ENCODE measurements at places on chromosomes 7 and 10.

GRCh38 chr7:27096768-27097514, 1.1 kb upstream of the HOXA1 start:
- DNase-seq = no peak

GRCh38 chr10:3077940-3078630, 10.7 kb downstream of the PFKP start:
- DNase-seq = no peak

- DNase-seq = peak; percentile 2
These were observed 951 bp downstream of the ZNF25 start for GRCh38 chr10:37975401-37975991.

DNA sequence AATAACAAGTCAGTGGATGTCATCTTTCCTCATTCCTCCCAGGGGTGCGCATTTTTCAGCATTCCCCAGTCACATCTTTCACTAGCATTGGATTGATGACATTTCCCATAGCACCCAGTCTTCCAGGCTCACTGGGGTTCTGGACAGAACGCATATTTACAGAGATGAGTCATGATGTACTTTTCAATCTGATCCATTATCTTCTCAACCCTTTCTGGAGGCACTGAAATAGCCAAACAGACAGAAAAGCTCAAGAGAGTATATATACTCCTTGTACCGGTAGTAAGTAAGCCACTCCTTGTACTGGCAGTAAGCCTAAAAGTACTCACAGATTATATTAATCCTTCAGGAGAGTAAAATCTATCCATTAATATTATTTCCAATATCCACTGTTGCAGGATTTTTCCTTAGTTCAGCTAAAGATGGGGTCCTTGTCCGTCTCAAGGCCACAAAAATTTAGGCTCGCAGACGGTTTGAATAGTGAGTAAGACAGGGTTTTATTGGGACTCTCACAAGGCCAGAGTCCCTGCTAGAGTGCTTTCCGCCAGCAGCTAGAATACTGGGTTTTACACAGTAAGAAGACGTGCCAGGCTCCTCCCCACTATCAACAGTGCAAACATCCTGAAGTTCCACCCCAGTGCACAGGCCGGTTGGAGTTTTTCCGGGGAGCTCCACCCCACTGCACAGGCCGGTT, 60.8 kb downstream of the MDH2 start:
- DNase-seq = no peak

GRCh38 chr7:69920797-69921196, 322.5 kb downstream of the AUTS2 start:
- no peak for DNase-seq

- no peak for DNase-seq
These were observed 1104.2 kb upstream of the LRRN3 start for GRCh38 chr7:109986701-109987100.

DNA sequence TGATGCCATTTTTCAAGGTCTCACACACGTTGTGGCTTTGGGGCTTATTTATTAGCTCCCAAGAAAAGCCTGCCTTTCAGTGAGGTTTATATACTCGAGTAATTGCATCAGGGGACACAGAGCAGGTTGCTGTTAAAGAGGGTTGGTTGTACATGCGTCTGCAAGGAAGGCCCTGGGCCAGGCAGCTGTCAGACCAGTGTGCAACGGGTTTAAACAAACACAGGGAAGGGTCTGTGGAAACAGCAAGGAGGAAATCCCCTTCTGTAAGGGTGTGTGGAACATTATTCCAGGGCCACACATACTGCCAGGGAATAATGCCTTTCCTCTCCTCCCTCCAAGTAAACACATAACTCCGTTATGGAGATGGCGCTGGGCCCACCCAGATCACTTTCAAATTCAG, 1.7 kb upstream of the CHST15 start:
- no peak for DNase-seq

GRCh38 chr7:131586759-131587158, 30.3 kb upstream of the PODXL start:
- DNase-seq = no peak

GRCh38 chr10:25082276-25083204, 66.1 kb downstream of the THNSL1 start:
- no peak for DNase-seq

- DNase-seq = no peak
These were observed 143.5 kb upstream of the UNC5B start for GRCh38 chr10:71068861-71069271.

DNA sequence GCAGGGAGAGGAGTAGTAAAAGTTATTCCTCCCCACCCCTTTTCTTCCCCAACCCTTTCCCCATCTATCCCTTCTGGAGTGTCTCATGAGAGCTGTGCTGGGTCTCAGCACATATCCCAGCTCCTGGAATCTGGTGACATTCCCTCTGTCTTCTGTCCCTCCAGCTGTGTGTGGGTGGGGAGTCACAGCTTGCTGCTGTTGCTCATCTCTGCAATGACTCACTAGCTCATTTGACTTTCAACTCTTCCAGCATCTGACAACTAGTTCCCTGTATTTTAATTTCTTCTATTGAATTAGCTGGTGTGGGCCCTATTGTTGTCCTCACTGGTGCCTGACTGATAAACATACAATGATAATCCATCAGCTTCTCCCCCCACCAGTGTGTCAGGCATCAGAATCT, 198.9 kb upstream of the AUTS2 start:
- no peak for DNase-seq

DNA sequence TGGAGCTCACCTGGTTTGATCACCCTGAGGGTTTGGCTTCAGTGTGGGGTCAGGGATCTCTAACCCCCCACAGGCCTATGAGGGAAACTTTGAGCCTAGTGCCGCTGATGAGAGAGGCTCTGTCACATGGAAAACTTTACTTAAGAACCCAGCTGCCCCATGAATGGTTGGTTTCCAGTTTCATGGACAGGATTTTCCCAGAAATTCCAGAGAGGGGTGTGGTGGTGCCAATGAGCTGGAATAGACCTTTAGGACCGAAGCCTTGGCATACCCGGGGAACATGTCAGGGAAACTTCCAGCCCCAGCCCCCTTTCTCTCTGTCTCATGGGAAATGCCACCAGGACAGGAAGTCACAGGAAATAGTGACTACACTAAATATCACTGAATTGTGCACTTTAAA, 36.9 kb downstream of the AKR1B1 start:
- no peak for DNase-seq

DNA sequence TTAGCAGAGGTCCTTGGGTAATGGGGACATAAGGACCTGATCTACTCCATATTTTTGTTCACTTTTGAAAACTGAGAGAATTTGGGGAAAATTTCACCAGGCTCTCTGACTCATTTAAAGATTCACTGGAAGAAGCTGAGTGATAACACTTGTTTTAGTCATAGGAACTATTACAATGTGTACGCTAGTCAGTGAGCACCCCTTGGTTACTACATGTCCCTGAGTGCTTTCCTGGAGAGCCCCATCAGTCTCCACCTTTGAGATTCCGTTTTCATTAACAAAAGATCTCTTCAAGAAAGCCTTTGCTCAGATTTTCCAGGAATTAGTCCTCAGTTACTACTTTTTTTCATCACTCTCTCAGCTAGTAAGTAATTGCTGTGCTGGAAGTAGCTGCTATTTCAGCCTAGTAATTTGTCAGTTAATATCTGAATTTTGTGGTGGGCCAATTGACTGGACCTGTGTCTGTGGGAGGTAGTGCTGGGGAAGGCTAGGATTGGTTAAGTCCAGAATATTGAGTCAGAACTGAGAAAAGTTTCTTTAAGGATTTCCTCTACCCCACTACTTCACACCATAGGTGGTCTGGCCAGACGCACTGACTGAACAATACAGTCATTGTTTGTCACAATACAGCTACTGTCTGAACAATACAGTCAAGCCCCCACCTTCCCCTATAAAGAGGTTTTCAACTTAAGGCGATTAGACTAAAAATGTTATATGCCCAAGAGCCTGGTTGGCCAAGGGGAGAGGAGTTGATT, 235.0 kb downstream of the CCDC7 start:
- DNase-seq = peak; percentile 12

- DNase-seq = no peak
These were observed 36.9 kb downstream of the DDIT4 start for GRCh38 chr10:72310636-72311035.

DNA sequence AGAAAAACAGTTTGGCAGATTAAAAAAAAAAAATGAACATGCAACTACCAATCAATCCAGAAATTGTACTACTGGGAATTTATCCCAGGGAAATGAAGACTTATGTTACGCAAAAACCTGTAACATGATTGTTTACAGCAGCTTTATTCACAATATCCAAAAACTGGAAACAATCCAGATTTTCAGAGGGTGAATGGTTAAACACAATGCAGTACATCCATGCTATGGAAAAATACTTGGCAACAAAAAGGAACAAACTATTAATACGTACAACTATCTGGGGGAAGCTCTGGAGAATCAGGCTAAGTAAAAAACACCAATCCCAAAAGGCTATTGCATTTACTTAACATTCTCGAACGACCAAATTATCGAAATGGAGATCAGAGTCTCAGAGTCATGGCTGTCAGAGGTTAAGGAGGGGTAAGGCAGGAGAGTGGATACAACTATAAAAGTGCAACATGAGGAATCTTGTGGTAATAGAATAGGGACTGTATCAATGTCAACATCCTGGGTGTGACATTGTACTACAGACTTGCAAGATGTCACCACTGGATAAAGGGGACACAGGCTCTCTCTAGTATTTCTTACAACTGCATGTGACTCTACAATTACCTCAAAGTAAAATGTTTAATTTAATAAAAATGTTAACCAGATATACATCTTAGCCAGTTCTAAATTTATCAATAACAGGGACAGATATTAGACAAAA, 21.5 kb upstream of the RUFY2 start:
- DNase-seq = no peak

DNA sequence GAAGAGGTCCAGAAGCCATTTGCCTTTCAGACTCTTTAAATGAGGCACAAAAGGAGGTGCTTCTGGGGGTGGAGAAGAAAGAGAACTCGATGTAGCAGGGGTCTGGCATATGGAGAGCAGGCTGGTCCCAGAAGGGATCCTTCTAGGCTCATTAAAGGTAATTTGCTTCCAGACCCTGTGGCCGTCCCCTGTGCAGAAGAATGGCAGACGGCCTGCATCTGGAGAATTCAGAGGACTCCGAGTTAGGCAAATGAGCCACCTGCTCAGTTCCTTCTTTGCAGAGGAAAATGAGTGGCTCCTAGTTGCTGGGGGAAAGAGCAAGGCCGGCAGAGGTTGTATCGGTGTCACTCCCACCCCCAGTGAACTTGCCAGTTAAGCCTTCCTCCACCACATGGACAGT, 73.8 kb upstream of the FAM180A start:
- no peak for DNase-seq

GRCh38 chr7:41508755-41509154, 194.1 kb downstream of the INHBA start:
- DNase-seq = no peak

DNA sequence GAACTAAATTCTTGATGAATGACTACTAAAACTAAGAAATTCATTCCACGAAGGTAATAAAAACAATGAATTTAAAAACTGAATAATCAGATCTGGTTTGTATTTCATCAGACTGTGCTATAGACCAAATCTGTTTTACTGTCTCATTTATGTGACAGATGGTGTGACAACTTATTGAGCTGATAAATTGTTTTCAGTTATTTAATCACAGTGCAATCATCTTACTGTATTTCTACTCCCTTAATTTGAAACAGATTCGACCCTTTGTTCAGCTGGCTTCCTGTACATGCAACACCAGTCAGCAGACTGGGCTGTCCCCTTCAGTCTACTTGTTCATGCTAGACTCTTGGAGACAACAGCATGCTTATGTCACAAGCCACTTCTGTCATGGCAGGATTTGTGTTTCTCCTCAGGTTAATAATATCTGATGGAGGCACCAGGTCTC, 150.9 kb downstream of the MBL2 start:
- DNase-seq = no peak

- DNase-seq = no peak
These were observed 345.1 kb downstream of the ARL4A start for GRCh38 chr7:13032576-13032975.

DNA sequence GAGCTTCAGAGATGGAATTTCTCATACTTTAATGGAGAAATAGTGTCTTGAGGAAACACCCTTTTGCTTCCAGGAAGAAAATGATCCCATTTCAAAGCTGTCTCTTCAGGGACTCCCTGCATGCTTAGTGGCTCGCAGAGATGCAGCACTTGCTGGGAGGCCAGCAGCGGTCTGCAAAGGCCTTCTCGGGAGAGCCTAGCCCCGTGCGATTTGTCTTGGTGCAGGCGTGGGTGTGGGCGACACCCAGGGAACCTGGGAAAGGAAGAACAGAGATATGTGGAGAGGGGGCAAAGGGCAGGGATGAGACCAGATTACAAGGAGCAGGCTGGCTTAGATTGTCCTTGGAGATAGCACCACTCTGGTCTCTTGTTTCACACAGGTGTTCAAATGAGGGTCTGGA, 352.3 kb upstream of the PODXL start:
- no peak for DNase-seq

- no peak for DNase-seq
These were observed 43.4 kb downstream of the BPGM start for GRCh38 chr7:134690016-134690415.

DNA sequence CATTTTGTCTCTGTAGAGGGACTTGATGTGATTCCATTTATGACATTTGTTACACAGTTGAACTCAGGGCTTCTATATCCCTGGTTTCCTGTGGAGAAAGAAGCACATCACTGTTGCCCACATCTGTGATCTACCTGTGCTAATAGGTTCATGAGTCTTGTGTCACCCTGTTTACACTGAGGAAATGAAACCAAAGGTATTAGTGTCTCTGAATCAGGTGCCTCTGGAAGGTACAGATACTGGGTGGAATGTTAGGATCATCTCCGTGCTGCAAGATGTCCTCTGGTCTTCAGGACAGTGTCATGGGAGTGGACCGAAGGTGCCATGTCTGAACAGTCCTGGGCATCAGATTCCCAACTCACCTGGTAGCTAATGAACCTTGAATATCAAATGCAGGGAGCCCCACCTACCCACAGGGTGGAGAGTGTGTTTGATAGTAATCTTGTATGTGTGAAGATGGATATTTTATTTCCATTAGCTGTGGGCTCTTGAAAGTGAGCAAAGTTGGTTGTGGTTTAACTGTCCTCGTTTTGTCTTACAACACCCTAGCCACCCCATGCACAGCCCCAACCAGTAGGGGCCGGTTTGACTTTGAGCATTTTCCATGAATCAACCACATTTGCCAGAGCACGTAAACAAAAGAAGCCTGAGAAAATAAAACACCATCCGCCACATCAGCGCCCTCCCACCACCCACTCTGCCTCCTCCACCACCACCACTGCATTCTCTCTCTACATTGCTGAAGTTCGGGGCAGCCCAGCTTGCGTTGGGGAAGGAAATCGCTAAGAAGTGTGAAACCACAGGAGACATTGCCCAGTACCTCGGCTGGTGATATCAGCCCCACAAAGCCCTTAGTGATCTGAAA, 40.7 kb downstream of the TARP start:
- peak; percentile 85 for DNase-seq

DNA sequence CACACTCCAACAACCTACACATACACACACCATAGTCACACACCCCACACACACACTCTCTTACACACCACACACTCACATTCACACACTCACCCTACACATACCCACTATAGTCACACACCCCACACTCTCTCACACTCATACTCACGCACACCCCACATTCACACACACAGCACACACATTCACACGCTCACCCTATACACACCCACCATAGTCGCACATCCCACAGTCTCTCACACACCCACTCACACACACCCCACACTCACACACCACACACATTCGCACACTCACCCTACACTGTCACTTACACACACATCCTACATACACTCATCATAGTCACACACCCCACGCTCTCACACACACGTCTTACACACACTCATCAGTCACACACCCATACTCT, 85.6 kb downstream of the HECW1 start:
- no peak for DNase-seq

GRCh38 chr7:51151455-51151854, 165.2 kb downstream of the COBL start:
- DNase-seq = no peak

GRCh38 chr10:77392236-77392721, 245.3 kb downstream of the KCNMA1 start:
- DNase-seq = no peak
